ENCODE measurements at places on chromosomes 5 and 9.

DNA sequence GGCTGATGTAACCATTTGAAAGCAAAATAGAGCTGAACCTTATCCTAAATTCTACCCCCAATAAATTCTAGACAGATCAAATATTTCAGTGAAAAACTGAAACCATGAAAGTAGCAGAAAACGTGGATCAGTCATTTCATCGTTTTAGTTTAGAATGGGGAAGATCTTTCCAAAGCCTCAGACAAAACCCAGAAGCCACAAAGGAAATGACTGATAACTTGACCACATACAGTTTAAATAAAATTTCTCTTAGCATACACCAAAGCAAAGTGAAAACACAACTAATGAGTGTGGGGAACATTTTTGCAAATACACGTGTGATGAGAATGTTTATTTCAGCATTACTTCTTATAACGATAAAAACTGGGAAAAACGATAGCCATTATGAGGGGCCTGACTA, 284.8 kb downstream of the ADGRV1 start:
- H3K36me3 ChIP-seq: no peaks in the 10 kb centered on the region
- no peaks in the 10 kb centered on the region for H3K27me3 ChIP-seq
- H3K4me1 ChIP-seq: no peaks in the 10 kb centered on the region
- no peak overlapping the region for H3K4me3 ChIP-seq

DNA sequence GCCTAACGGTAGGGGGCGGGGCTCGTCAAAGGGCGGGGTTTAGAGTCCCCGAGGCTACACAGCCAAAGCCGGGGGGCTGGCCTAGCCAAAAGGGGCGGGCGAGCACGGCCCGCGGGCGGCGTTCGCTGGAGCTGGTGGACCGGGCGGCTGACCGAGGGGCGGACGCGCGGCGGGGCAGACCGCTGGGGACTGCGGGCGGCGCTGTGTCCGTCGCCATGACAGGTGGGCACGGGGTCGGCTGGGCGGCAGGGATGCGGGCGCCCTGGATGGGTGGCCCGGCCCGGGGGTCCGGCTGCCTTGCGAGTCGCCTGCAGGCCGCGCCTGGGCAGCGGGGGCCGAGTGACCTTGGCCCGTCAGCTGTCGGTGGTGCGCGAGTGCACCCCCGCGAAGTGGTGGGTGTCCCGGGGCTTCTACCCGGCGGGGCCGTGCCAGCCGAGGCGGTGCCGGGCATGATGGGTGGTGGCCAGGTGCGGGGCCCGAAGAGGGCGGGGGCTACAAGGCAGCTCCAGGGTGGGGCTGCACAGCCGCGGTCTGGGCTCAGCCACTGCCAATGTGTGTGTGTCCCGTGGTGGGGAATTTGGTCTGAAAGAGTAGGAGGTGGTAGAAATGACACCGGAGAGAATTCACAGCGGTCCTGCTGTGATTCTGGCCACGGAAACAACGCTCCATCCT, at the start of gene CARD19:
CARD19 (plus strand) TSS at position 87 of the 672 bp plus-strand sequence; CDS start at position 216, 129 bp downstream.
- no peaks in the 10 kb centered on the region for H3K36me3 ChIP-seq
- peak; percentile 26 for DNase-seq
- no peaks in the 10 kb centered on the region for H3K27me3 ChIP-seq
- peak within 1 kb of the TSS; percentile 19 for H3K27ac ChIP-seq

DNA sequence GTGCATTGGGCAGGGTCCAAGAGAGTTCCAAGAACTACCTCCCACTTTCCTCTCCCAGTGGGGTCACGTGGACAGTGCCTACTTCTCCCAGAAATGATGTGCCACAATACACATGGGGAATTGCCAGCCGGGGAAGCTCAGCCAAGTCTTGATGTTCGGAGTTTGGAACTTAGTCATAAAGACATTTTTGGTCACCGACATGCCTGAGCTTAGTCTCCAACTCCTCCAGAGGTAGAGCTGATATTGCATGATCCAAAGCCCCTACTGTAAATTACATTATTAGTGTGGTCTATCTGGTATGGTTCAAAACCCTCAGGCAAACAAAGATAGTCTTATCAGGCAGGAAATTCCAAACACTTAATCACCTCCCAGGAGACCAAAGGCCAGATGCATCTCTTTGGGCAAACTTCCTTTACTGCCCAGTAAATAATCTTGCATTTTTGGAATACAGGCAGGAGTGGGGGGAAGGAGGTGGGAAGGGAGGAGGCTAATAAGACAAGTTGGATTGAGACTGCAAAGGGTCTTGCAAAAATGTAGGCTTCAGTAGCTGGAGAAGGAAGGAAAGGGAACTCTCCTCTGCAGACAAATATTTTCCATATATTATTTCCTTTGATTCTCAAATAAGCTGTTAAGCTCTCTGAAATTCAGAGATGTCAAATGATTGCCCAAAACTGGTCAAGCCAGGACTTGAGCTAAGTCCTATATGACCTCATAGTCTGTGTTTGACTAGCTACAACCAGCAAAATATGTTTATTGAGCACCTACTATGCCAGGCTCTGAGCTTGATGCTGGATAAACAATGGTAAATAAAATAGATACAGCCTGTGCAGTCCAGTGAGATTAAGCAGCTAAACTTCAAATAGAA, 99.4 kb downstream of the DRD1 start:
- H3K36me3 ChIP-seq: no peaks in the 10 kb centered on the region
- no peak overlapping the region for H3K4me3 ChIP-seq
- peak; percentile 88 for DNase-seq
- H3K4me1 ChIP-seq: peaks cover 2% of the 10 kb centered on the region

DNA sequence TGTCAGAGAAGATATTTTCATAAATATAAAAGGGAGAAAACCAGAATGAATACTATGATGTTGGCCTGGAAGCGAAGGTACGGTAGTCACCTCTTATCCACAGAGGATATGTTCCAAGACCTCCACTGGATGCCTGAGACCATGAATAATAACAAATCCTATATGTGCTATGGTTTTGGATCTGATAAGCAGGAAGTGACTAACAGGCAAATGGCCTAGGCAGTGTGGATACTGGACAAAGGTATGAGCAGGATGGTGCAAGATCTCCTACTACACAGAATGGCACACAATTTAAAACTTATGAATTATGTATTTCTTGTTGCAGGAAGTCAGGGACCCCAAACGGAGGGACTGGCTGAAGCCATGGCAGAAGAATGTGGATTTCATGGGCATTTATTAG, 48.2 kb downstream of the ADAMTS12 start:
- H3K4me3 ChIP-seq: no peak overlapping the region
- no peaks in the 10 kb centered on the region for H3K36me3 ChIP-seq
- no peaks in the 10 kb centered on the region for H3K27me3 ChIP-seq
- H3K27ac ChIP-seq: no peak overlapping the region
- H3K4me1 ChIP-seq: no peaks in the 10 kb centered on the region
- no peak for DNase-seq

GRCh38 chr9:121282277-121283079, 14.5 kb downstream of the GSN start:
- H3K27ac ChIP-seq: no peak overlapping the region
- no peaks in the 10 kb centered on the region for H3K27me3 ChIP-seq
- H3K4me3 ChIP-seq: no peak overlapping the region
- no peaks in the 10 kb centered on the region for H3K36me3 ChIP-seq
- no peak for DNase-seq

- DNase-seq: no peak
- H3K27me3 ChIP-seq: no peaks in the 10 kb centered on the region
- peaks cover 4% of the 10 kb centered on the region for H3K4me1 ChIP-seq
- H3K27ac ChIP-seq: no peak overlapping the region
- H3K4me3 ChIP-seq: no peak overlapping the region
These were observed 525.9 kb upstream of the ZNF608 start for GRCh38 chr5:125272357-125272756.

DNA sequence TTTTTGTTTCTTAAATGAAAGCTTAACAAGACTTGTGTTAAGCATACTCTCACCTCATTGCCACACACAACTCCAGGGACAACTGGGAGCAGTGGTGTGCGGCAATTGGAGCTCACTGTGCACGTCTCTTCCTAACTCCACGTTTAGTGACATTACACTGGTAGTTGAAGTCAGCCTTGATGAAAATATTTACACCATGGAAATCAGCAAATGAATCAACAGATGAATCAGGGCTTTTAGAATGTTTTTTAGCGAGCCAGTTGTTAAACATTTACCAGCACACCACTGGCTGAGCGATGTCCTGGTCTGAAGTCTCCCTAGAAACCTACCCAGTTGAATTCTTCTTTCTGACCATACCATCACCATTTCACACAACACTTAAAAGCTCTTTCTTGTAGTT, 67.3 kb downstream of the KLHL3 start:
- H3K36me3 ChIP-seq: no peaks in the 10 kb centered on the region
- H3K27me3 ChIP-seq: no peaks in the 10 kb centered on the region
- no peak for DNase-seq
- H3K4me3 ChIP-seq: no peak overlapping the region

GRCh38 chr5:95798545-95798944, 24.0 kb downstream of the GLRX start:
- DNase-seq: no peak
- H3K27ac ChIP-seq: no peak overlapping the region
- no peak overlapping the region for H3K4me3 ChIP-seq
- H3K27me3 ChIP-seq: no peaks in the 10 kb centered on the region
- no peaks in the 10 kb centered on the region for H3K36me3 ChIP-seq

- H3K4me3 ChIP-seq: no peak overlapping the region
- H3K4me1 ChIP-seq: peaks cover 17% of the 10 kb centered on the region
- peak; percentile 49 for DNase-seq
- H3K27me3 ChIP-seq: no peaks in the 10 kb centered on the region
- no peak overlapping the region for H3K27ac ChIP-seq
- H3K36me3 ChIP-seq: no peaks in the 10 kb centered on the region
These were observed 30.8 kb downstream of the TJP2 start for GRCh38 chr9:69204849-69205248.

DNA sequence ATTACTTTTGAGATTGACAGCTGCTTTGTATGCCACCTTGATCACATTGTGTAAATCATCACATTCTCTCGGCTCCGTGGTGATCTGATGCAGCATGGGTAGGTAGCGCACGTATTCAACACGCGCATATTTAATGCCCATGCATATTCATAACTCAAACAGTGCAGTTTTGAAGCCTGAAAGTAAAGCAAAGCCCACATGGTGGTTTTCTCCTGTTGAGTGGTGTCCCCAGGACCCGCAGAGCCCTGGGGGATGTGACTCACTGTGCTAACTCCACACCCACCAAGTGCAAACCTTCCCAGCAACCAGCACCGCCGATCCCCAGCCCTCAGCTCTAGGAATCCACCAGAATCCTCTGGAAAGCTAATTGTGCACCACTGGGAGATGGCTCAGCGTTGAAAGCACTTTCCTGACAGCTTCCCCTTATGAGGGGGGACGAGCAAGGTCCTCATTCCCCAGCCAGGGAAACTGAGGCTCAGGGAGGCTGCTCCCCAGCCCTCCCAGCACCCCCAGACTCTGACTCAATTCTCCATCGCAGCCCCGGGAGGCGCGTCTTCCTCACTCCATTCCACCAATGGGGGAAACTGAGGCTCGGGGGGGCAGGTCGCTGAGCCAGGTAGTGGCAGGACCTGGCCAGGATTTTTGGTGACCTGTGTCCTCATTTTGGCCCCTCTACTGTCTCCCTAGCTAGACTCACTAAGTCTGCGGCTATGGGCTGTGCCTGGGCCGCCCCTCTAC, 46.4 kb downstream of the SARDH start:
- no peak overlapping the region for H3K27ac ChIP-seq
- no peaks in the 10 kb centered on the region for H3K4me1 ChIP-seq
- no peak overlapping the region for H3K4me3 ChIP-seq
- H3K36me3 ChIP-seq: no peaks in the 10 kb centered on the region

GRCh38 chr9:125633116-125633745, 73.8 kb downstream of the MAPKAP1 start:
- peaks cover 8% of the 10 kb centered on the region for H3K4me1 ChIP-seq
- no peak for DNase-seq
- no peaks in the 10 kb centered on the region for H3K36me3 ChIP-seq

- no peaks in the 10 kb centered on the region for H3K36me3 ChIP-seq
- no peak overlapping the region for H3K27ac ChIP-seq
- no peaks in the 10 kb centered on the region for H3K27me3 ChIP-seq
- H3K4me1 ChIP-seq: no peaks in the 10 kb centered on the region
- DNase-seq: no peak
These were observed 139.7 kb downstream of the SEC61B start for GRCh38 chr9:99361817-99362216.

DNA sequence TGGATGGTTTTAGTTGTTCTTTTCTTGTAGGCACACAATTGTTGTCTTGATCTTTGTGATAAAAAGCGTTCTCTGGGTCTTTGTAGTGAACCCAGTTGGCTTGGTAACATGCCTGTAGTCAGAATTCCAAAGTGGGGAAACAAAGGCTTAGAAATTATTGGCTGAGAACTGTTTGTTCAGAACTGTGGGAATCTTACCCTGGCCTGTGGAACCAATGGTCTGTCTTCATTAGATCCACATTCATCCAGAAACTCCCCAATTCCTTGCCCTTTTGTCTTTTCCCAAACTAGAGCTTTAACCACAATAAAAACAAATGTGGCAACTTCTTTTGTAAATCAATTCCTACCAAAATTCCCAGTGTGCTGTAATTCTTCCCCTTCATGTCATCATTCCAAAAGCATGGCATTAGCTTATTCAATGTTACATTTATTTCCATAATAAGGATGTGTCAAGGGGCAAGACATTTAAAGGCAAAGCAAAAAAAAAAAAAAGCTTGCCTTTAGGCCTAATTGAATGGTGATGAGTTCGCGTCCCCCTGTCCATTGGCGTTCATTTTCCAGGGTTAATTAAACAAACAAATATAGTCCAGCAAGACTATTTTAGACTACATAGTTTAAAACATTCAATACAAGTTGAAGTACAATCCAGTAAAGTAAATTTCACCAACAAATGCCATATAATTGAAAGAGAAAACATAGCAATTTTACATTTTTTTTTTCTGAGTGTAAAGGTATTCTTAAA, 249.8 kb upstream of the ZNF608 start:
- H3K4me1 ChIP-seq: peaks cover 4% of the 10 kb centered on the region
- H3K27me3 ChIP-seq: no peaks in the 10 kb centered on the region
- peak; percentile 55 for DNase-seq

DNA sequence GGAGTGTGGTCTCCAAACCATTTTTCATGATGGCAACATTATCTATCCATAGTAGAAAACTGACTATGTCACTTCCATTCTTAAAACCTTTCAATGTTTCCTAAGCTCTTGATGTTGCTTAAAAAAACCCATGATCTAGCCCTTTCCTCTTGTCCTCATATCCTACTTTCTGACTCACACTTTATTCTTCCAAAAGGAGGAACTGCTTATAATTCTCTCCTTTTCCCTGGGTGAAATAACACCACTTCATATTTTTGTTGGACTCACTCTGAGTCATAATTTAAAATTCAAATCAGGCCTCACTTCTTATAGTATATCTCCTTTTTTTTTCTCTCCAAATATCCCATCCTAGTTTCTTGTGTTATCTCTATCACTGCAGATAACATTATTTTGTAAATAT, 513.9 kb downstream of the MAN2A1 start:
- H3K27me3 ChIP-seq: no peaks in the 10 kb centered on the region
- no peaks in the 10 kb centered on the region for H3K36me3 ChIP-seq
- no peak overlapping the region for H3K4me3 ChIP-seq
- DNase-seq: no peak
- no peaks in the 10 kb centered on the region for H3K4me1 ChIP-seq
- no peak overlapping the region for H3K27ac ChIP-seq
